ENCODE measurements at places on chromosomes 7 and 10.
A peak's percentile ranks its signal among the peaks of the same experiment; 100 is the strongest.

- DNase-seq = no peak
These were observed 6.8 kb downstream of the ELMO1 start for GRCh38 chr7:37441816-37442215.

- DNase-seq = no peak
These were observed 20.1 kb downstream of the PILRA start for GRCh38 chr7:100393233-100393905.

- peak; percentile 60 for DNase-seq
These were observed 277.0 kb downstream of the INHBA start for GRCh38 chr7:41425926-41426325.

- peak; percentile 97 for DNase-seq
These were observed 273.3 kb upstream of the LRGUK start for GRCh38 chr7:133853706-133854276.

- DNase-seq = no peak
These were observed 20.0 kb upstream of the GALNTL5 start for GRCh38 chr7:151936207-151936606.

DNA sequence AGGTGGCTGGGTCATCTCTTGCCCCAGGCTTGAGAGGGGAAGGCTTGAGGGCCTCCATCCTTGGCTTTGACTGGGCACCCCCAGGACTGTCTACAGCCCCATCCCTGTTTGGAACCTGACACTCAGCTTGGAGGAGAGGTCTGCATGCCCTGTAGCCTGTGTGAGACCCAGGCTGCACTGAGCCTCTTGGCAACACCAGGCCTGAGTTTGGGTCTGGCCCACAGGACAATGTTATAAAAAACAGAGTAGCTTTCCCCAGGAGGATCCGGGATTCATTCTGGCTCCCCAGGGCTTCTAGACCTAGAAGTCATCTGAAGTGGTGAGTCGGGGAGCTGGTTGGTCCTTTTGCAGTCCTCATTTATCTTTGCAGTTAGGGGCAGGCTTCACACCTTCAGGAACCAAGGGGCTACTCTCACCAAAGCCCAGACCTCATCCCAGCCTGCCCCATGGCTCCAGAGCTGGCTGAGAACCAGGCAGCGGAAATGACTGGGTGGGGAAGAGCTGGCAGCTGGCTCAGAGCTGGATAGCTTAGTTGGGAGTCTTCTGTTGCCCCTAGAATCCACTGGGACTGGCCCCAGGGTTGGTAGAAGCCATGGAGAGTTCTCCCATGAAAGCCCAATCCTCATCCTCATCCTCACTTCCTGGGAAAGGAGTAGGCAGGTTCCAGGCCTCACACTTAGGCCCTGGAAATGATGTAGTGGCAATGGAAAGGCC lies 68.8 kb downstream of the ADCYAP1R1 start:
- DNase-seq = no peak

- no peak for DNase-seq
These were observed 13.4 kb upstream of the ARL4A start for GRCh38 chr7:12674053-12674452.

DNA sequence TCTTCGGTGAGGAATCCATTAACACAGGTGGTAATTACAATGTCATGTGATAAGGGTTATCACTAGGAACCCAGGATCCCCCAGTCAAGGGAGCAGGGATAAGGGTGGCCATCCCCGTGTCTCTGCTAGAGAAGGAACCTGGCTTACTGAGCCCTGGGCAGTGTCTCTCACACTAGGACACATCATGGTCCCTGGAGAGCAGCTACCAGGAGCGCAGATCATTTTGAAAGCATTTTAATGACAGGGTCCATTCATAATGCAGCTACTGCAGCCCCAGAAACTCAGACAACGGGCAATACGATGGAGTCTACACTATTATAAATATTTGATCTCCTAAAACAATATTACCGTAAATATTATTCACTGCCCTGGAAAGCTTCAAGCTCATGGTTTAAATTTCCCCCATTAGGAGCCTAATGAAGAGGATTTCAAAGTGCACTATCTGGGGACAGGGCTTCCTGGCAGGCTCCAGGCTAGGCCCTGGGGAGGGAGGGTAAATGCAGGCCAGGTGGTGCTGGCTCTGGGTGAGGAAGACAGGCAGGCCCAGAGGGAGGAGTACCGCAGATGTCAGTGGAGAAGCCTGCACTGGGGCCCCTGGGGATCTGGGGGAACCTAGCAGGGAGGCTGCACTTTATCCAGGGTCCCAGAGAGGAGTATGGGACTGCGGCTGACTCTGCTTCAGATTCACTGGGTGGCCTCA lies 52.6 kb upstream of the LOXL4 start:
- DNase-seq = no peak

DNA sequence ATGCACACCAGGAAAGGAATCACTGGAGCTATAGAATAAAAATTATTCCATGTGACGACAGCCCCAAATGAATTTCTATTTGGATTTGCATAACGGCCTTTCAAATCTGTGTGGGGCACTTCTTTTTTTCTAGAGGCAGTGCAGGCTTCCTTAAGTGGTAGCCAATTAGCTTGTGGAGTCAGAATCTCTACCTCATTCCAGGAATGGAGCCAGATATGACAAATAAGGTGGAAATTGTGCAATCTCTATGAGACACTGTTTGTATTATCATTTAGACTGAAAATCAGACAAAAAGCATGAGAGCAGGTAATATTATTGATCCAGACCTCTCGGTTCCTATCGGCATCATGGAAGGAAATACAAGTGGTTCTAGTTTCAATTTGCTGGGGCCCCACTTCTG lies 78.7 kb downstream of the BEND7 start:
- peak; percentile 43 for DNase-seq

DNA sequence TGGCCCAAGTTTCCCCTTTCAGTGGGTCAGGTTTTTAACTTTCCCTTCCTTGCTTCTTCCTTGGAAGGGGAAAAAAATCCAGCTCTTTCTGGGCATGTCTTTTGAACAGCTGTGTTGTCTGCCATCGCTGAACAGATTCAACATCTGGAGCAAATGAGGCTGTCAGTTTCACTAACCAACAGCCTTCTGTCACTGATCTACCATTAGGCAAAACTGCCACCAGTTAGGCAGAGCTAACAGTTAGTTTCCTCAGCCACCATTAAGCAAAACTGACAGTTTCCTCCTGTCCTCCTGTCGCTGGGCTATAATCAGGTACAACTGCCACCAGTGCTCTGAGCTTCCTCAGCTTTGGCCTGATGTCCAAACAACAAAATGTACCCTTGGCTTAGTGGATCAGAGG lies 81.9 kb downstream of the NPTX2 start:
- DNase-seq = no peak

- no peak for DNase-seq
These were observed 2.7 kb upstream of the KMT2E start for GRCh38 chr7:105011141-105011830.

- no peak for DNase-seq
These were observed 100.3 kb upstream of the SVIL start for GRCh38 chr10:29734962-29735627.

DNA sequence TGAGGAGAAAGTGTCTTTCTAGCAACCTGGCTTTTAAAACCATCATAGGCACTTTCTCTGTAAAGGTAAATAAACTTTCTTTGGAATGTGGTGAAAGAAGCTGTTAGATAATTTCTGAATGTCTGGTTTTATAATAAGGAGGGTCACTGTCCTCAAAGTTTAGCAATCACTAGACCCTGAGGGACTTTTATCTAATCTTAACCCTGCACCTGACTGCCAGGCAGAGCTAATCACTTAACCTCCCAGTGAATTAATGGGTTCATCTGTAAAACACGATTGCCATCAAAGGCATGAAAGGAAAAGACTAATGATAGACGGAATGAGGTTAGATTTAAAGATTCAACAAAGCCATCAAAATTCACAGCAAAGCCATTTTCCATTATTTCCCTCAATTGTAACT lies 553.8 kb downstream of the GRM8 start:
- no peak for DNase-seq

- DNase-seq = no peak
These were observed 54.0 kb downstream of the CH25H start for GRCh38 chr10:89153116-89153515.

DNA sequence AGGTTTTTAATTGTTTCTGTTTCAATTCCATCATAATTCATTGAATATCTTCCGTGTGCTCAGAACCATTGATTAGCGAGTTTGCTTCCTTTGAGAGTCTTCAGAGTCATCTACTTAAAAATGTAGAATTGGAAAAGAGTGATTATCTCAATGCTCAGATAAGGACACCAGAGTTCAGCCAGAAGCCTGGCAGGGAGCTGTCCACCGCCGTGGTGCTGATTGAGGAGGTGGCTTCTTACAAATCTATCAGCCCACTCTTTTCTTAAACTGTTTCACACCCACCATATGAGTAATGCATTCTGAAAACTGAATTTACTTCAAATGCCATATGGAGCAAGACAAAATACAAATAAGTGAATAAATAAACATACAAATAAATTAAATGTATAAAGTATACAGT lies 79.3 kb downstream of the INSYN2A start:
- no peak for DNase-seq

DNA sequence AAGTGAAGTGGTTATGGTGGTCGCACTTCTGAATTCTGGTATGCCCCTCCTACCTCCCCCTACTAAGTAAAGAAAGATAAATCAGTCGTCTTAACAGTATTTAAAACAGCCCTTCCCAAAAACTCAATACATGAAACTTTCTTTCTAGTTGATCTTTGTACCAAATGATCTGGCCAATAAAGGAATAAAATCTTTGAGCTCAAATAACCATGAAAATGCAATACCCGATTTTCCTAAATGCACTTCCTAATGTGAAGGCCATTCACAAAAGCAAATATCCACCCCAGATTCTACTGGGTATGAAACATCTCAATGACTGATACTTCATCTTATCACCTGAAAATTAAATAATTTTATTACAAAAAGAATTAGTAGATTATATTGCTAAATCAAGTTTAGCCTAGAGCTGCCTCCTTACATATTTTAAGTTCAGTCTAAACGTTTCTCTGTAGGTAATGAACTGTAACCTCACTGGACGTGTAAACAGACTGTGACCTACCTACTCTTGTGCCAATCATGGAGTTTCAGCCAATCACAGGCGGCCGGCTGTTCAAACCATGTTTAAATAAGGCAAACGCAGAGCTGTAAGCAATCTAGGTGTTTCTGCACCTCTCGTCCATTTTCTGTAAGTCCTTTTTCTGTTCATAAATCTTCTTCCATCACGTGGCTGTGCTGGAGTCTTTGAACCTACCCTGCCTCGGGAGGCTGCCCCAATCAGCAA lies 146.9 kb upstream of the AKR1E2 start:
- no peak for DNase-seq

DNA sequence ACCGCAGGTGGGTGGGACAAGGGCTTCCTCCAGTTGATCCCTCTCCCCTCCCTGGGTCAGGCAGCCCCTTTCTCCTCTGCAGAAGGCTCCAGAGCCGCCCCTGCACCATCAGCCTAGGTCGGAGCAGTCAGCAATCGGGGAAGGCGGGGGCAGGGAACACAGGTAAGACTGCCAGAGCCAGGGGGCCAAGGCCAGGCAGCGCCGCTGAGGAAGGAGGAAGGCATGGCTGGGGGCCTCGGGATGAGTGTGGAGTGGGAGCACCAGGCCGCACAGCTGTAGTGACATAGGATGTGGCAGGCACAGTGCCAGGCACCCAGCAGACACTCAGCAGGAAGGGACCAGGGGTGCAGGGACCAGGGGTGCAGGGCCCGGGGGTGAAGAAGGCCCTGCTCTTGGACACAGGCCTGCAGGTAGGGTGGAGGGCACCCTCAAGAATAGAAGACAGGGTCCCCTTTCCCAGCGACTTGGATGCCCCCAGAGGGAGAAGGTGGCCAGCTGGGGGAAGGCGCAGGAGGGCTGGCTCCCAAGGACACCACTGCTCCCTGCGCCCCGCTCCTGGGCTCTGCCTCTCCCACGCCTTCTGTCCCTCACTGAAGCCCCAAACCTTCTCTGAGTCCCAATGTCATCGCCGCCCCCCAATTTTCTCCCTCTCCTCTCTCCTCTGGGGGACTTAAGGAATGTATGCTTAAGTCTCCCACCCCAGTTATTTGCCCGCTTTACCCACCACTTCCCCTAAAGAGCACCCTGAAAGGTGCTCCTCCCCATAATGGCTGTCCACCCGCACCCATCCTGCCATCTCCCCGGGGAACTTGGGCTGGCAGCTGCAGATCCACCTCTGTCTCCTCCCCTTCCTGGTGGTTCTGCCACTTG lies 38.5 kb downstream of the CAMK2B start:
- DNase-seq = no peak

DNA sequence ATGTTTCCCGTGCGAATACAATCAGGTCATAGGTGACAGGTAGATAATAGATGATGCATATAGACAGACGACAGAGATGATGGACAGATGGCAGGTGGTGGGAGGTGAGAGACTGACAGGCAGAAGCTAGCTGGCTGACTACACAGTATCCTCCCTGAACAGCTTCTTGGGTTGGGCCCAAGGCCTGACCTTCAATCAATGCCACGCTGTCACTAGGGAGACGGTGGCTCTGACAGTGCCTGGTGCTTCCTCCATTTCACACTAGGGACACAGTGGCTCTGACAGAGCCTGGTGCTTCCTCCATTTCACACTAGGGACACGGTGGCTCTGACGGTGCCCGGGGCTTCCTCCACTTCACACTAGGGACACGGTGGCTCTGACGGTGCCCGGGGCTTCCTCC lies 200.1 kb downstream of the DIP2C start:
- no peak for DNase-seq

- no peak for DNase-seq
These were observed 42.4 kb downstream of the REEP3 start for GRCh38 chr10:63563623-63564022.

GRCh38 chr7:49805371-49806007 lies 32.1 kb downstream of the VWC2 start:
- no peak for DNase-seq

GRCh38 chr7:144523621-144524020 lies 120.1 kb upstream of the NOBOX start:
- DNase-seq = no peak

DNA sequence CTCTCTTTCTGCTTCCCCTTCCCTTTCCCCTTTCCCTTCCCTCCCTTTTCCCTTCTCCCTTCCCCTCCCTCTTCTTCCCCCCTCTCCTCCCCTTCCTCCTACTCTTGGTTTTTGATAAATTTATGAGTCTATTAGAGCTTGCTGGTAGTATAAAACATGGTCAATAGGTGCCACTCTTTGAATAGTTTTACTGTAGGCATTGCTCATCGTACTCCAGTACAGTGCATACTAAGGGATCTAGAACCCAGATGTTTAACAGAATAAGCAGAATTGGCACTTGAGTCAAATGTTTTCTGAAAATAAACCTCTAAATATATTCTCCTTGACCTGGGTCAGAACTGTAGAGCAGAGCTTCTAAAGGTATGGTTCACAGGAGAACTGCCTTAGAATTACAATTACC lies 126.7 kb downstream of the SORCS3 start:
- DNase-seq = no peak

DNA sequence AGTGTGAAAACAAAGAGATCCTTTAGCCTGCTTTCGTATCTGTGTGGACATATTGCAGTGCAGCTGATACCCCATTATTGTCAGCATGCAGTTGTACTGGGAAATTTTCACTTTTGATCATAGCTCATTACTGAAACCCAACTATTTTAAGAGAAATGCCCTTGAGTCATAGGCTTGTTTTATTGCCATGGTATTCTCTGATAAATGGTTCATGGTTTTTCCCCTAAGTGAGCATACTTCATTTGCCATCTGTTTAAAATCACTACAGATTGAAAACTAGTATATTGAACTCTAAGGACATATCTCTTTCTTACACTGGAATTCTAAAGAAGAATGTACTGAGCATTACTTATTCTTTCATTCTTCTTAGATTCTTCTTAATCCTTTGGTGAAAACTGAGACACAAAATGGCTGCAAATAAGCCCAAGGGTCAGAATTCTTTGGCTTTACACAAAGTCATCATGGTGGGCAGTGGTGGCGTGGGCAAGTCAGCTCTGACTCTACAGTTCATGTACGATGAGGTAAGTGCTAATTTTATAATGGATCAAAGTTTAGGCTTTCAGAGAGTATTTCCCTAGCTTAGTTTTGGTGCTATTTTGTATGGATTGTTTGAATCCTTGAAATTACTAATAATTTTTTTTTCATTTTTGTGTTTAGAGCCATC lies 63.0 kb downstream of the RALA start:
- no peak for DNase-seq

Data from epithelial cell of prostate (primary cell).